ENCODE measurements at places on chromosomes 7 and 10. TPM values are rescaled to one million over a fixed set of nuclear protein-coding genes. Genes with fewer than 3 reads are reported as not detected.

GRCh38 chr7:32316839-32317238 lies 173.3 kb downstream of the LSM5 start:
- no peak for DNase-seq

DNA sequence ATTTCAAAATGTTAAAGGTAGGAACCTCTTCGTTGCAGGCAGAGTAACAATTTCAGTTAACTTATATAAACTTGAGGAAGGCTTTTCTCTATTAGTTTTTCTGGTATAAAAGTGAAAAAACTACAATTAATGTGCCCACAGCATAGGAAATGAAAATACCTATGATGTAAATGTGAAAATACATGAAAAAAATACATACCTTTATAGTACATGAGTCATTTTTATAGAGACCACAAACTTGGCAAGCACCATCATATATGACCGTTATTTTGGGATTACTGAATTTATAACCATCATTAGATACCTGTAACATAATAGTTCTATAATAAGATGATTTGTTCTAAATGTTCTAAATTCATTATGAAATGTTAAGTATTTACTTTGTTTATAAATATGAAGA lies 42.7 kb downstream of the VWDE start:
- DNase-seq: no peak

GRCh38 chr7:137801003-137801402 lies 45.8 kb downstream of the DGKI start:
- DNase-seq: no peak

GRCh38 chr7:141014125-141014523 lies 628 bp downstream of the MRPS33 start:
- no peak for DNase-seq

DNA sequence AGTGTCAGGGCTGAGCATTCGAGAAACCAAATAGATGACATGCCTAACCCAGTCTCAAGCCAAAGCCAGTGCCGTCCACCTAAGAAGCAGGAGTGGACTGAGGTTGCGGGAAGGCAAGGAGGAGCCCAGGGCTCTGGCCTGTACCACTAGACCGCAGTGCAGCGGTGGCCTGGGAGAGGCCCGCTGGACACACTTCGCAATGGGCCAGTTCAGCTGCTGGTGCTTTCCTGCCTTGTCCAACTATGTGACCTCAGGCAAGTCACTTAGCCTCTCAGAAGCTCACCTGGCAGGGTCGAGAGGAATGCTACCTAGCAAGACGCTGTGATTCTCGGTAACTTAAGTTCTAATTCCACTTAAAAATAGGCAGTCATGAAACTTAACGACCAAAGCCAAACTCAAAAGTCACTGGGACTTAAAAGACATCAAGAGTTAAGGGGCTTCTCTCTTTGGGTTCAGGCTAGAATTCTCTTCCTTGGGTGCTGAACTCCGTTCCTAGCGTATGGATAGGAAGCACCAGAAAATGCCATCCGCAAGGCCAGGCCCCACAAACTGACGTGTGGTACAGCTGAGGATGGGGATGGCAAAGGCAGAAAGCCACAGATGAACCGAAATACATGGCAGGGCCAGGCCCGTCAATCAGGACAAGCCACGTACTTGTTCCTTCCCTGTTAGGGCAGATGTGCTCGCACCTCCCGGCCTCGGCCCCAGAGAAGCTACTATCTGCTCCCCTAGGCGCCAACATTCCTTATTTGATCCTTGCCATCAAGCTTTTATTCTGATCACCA lies 34.2 kb downstream of the CTBP2 start:
- DNase-seq: no peak

- no peak for DNase-seq
Measured at GRCh38 chr10:2143213-2143835, 406.0 kb upstream of the ADARB2 start.

DNA sequence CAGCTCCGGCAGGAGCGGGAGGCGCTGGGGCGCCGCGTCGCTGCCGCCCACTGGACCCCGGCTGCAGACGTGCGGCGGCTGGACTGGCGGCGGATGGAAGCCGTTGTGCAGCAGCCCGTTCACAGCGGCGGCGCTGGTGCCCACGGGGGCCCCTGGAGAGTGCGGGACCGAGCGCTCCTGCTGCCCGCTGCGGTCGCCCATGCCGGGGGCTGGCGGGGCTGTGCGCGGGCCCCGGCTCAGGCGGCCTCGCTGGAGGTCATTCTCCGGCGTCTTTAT lies 413 bp downstream of the PANK1 start:
- DNase-seq: no peak

DNA sequence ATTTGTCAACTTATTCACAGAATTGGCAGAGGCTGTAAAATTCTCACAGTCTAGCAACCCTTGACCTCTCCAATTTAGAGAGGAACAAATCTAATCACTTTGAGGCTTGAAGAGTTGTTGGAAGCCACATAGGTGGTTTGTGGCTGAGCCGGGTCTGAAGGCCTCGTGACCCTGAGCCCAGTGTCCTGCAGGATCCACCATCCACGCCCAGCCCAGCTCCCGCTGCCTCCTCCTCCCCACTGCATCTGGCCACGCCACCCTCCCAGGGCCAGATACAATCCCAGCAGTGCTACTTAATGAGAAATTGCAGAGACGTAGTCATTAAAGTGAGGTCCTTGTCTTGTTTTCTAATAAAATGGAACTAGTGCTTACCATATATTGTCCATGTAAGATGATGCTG lies 81.4 kb upstream of the SHH start:
- no peak for DNase-seq

GRCh38 chr10:110642204-110643034 lies 1.7 kb upstream of the RBM20 start:
- no peak for DNase-seq

- DNase-seq: no peak
Measured at GRCh38 chr10:24114556-24114955, 94.4 kb upstream of the KIAA1217 start.

- no peak for DNase-seq
Measured at GRCh38 chr10:18043148-18044006, 91.7 kb downstream of the SLC39A12 start.

- no peak for DNase-seq
Measured at GRCh38 chr7:118478931-118479330, 254.4 kb downstream of the ANKRD7 start.

DNA sequence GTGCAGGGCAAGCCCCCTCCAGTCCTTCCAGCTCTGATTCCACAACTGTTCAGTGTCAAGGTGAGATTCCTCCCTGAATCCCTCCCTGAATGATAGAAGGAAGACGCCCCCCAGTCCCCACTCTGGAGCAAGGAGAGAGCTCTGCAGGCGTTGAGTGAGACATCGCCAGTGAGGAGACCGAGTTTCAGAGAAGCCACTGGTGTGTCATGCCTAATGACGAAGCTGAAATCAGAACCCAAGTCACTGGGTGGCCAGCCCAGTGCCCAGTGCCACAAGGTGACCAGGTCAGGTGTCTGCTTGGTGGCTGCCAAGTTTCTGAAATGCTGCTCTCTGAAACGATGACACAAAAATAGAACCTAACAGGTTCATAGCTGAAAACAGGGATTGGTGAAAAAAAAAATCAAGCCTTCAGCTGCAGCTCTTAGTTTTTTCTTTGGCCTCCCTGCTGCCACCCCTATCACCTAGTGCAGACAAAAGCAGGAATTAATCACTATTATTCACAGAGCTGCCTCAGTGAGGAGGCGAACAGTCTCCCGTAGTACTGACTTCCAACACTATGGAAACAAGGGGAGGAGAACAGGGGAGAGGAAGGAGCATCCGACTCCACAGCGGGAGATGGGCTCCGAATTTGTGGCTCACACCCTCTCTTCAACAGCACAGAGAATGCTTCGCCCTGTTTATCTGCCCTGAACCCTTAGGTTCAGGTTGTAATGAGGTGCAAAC lies 153.5 kb downstream of the ARHGAP12 start:
- DNase-seq: no peak

- DNase-seq: no peak
Measured at GRCh38 chr7:36734731-36735130, 10.4 kb upstream of the AOAH start.

- DNase-seq: no peak
Measured at GRCh38 chr10:70843776-70844489, 28.2 kb downstream of the SGPL1 start.

DNA sequence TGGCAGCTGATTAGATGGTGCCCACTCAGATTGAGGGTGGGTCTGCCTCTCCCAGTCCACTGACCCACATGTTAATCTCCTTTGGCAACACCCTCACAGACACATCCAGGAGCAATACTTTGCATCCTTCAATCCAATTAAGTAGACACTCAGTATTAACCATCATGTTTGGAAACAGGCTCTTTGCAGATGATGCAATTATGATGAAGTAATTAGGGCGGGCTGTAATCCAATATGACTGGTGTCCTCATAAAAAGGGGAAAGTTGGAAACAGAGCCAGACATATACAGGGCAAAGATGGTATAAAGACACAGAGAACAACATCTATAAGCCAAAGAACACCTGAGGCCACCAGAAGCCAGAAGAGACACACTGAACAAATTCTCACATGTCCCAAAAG lies 658.6 kb downstream of the CCSER2 start:
- DNase-seq: no peak

DNA sequence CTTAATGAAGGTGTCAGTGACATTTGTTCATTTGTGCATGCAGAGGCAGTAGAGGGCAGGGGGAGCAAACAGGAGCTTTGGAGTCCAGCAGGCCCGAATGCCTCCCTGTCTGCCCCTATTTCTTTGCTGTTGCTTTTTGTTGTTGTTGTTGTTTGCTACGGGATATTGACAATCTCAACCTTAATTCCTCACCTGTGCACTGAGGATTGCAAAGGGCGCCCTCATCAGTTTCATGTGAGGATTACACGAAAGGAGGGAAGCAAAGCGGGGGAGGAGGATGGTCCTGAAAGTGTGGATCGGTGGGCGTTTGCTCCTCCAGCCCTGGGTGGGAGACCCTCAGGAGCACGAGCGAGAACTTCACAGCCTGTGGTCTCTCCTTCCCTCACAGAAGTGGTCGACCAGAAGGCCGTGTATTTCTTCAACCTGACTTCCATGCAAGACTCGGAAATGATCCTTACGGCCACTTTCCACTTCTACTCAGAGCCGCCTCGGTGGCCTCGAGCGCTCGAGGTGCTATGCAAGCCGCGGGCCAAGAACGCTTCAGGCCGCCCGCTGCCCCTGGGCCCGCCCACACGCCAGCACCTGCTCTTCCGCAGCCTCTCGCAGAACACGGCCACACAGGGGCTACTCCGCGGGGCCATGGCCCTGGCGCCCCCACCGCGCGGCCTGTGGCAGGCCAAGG lies 9.6 kb downstream of the GDF10 start:
- no peak for DNase-seq

DNA sequence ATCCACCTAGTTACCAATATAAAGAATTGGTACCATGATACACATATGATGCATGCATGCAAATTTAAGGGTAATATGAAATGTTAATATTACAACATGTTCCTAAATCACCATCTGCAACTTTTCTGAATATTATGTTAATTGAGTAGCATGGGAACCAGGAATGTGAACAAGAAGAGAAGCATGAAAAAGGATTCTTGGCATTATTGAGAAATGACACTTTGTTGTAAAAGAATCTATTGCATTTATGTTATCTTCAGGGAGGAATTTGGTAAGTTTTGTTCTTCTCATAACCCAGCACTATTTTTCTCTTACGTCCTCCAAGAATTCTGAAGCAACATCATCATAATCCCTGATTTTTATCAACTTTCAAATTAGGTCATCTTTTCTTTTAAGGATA lies 159.9 kb upstream of the SLC25A13 start:
- no peak for DNase-seq

GRCh38 chr10:70649526-70649925 lies 22.8 kb upstream of the ADAMTS14 start:
- no peak for DNase-seq

DNA sequence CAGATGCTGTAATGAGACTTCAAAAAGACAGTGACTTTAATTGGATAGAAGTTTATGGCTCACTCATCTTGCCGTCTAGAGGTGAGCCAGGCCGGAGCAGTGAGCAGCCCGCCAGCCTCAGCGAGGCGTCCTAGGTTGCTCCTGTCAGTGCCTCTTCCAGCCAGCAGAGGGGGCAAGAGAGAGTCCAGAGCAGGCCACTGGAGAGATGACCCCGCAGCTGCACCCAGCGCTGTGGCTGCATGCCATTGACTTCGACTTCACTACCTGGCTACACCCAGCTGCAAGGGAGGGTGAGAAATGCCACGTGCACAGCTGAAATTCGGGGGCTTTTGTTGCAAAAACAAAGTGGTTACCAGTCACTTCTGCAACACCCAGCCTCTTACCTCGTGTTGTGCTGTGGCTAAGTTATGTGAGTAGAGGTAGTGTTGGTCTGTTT lies 26.5 kb downstream of the NUB1 start:
- peak; percentile 78 for DNase-seq

GRCh38 chr10:113331961-113332360 lies 220.9 kb upstream of the HABP2 start:
- no peak for DNase-seq

- no peak for DNase-seq
Measured at GRCh38 chr10:129875993-129876726, 87.9 kb downstream of the EBF3 start.

- DNase-seq: no peak
Measured at GRCh38 chr7:132837529-132837928, 244.4 kb downstream of the CHCHD3 start.

DNA sequence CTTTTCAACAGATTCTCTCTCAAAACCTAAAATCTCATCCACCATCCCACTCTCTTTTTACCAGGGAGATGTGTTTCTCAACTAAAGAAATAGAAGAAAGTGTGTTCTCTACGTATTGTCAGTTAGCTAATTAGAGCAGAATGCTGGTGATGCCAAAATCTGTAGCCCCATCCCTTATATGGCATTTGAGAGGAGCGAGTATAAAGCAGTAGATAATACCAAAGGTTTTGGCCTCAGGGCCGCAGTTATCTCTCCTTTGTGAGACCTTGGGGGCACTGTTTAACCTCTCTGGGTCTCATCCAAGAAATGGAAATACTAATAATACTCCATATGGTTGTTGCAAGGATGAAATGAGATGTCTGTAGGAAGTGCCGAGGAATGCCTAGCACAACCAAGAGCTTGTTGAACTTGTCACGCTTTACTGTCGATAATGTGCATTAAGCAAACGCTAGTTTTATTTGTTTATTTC lies 456 bp upstream of the DLD start:
- DNase-seq: peak; percentile 31

DNA sequence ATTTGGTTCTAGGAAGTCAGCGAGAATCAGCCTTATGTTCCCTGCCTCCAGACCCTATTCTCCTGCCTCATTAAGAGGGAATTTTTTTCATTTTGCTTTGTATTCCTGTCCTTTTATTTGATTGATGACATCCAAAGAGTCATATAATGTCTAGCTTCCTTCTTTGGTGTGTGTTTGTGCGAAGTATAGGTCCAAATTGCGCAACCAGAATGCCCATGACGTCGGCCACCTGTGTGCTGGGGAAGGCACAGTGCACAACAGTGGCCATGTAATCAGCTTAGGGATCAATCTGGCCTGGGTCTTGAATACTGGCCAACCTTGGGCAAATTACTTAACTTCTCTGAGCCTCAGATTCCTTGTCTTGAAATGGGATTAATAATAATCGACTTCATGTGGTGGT lies 206.2 kb downstream of the VTI1A start:
- DNase-seq: no peak

The RBM17 gene
- 72.4 TPM for total RNA-seq

The CLRN3 gene
- total RNA-seq: not detected

The CYP2C19 gene
- total RNA-seq: 0.32 TPM

The SP4 gene
- total RNA-seq: 32.8 TPM

The UNCX gene
- total RNA-seq: not detected

The MBL2 gene
- not detected for total RNA-seq

The PSD gene
- total RNA-seq: 13.4 TPM

The AZGP1 gene
- total RNA-seq: 4,981 TPM

The CACNA2D1 gene
- total RNA-seq: 79.4 TPM

The CYP3A7 gene
- 1.5 TPM for total RNA-seq

The USP54 gene
- total RNA-seq: 57.0 TPM
